Right lobe of liver (tissue), 6 donors: ENCODE measurements at places on chromosomes 7 and 10. TPM values are rescaled to one million over a fixed set of nuclear protein-coding genes. Genes with fewer than 3 reads are reported as not detected.

GRCh38 chr7:150380463-150380862 is 1.3 kb downstream of the ZNF775 start:
- no peaks in the 10 kb centered on the region for H3K36me3 ChIP-seq
- no peaks in the 10 kb centered on the region for H3K4me1 ChIP-seq
- H3K27ac ChIP-seq, result no peak overlapping the region
- no peak for DNase-seq

Gene FAM25C
- total RNA-seq, result 0.84 TPM

Gene SPACDR
- not detected for total RNA-seq

DNA sequence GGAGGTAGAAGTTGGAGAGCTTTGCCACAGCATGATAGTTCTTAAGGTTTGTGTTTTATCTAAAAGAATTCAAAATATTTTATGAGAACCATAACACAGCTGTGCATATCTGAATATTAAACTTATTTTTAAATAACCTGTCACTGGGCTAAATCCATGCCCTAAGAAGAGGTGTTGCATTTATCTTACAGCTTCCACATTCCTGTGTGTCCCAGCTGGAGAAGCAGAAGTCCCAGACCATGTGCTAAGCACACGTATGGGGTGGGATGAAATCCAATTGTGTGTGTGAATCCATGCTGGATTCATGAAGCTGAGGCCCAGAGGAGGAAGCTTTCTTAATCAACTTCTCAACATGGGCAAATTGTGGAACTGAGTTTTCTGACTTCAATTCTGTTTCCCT is 121.5 kb downstream of the PKD1L1 start:
- no peaks in the 10 kb centered on the region for H3K27me3 ChIP-seq
- no peak overlapping the region for H3K4me3 ChIP-seq
- no peak overlapping the region for H3K27ac ChIP-seq
- H3K4me1 ChIP-seq, result no peaks in the 10 kb centered on the region

DNA sequence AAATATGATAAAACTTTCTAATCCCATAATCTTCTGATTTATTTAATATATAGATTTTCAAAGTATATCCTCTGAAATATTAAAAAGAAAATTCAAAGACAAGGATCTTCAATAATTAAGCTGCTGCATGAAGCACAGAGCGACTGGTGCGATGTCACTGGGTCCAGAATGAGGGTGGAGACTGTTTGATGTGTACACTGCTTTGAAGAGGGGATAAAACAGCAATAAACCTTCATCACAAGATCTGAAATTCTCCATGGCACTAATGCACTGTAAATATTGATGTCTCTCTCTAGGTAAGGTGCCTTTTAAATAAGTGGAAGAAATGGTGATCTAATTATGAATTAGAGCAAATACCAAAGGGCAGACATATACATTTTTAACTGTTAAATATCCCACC is 337.8 kb downstream of the PARD3 start:
- no peaks in the 10 kb centered on the region for H3K27me3 ChIP-seq
- no peak overlapping the region for H3K4me3 ChIP-seq
- H3K36me3 ChIP-seq, result no peaks in the 10 kb centered on the region
- no peaks in the 10 kb centered on the region for H3K4me1 ChIP-seq
- H3K27ac ChIP-seq, result no peak overlapping the region

- no peaks in the 10 kb centered on the region for H3K27me3 ChIP-seq
- H3K4me3 ChIP-seq, result no peak overlapping the region
- no peaks in the 10 kb centered on the region for H3K4me1 ChIP-seq
- H3K36me3 ChIP-seq, result no peaks in the 10 kb centered on the region
- H3K27ac ChIP-seq, result no peak overlapping the region
- no peak for DNase-seq
Measured at GRCh38 chr7:4830176-4830575, 31.7 kb downstream of the PAPOLB start.

- no peak for DNase-seq
- H3K27me3 ChIP-seq, result no peaks in the 10 kb centered on the region
- H3K36me3 ChIP-seq, result no peaks in the 10 kb centered on the region
- no peaks in the 10 kb centered on the region for H3K4me1 ChIP-seq
- H3K4me3 ChIP-seq, result no peak overlapping the region
Measured at GRCh38 chr7:29609162-29610037, 45.8 kb downstream of the PRR15 start.

DNA sequence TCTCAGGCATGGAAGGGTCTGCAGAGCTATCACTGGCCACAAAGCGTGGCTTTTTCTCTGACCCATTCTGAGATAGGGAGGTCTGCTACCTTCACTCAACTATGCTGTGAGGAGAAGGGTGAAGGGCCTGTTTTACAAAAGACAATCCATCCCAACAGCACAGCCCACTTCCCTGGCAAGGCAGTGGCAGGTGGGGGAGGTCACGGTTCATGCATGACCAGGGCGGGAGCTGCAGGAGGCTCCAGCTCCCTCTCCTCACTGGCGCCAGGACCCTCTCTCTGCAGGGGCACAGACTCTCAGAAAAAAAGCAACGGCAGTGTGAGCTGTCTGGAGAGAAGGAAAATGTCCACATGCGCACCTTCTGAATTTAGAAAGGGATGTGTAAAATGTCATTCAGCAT is 28.5 kb downstream of the GRB10 start:
- H3K27me3 ChIP-seq, result no peaks in the 10 kb centered on the region
- H3K4me1 ChIP-seq, result peaks cover 38% of the 10 kb centered on the region
- H3K36me3 ChIP-seq, result peaks cover 2% of the 10 kb centered on the region
- no peak for DNase-seq

Gene GSTO2
- total RNA-seq, result 3.1 TPM

DNA sequence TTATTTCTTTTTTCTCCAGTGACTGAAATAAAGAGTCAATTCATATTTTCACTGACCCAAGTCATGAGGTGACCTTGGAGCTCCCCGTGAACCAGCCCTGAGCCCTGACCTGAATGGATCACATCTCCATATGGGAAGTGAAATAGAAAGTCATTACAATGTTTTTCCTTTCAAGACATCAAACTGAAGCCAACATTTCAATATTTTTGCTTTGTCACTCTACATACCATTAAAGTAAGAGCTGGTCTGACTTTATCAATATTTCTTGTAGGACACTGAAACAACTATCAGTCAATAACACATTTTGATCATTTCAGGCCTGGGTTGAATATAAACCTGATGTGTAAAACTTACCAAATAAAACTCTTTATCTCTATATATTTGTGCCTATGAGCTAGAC is 249.8 kb upstream of the PHF14 start:
- H3K4me3 ChIP-seq, result no peak overlapping the region
- H3K27ac ChIP-seq, result no peak overlapping the region
- H3K36me3 ChIP-seq, result no peaks in the 10 kb centered on the region
- DNase-seq, result no peak
- H3K4me1 ChIP-seq, result no peaks in the 10 kb centered on the region
- no peaks in the 10 kb centered on the region for H3K27me3 ChIP-seq

- no peak overlapping the region for H3K27ac ChIP-seq
- H3K4me1 ChIP-seq, result no peaks in the 10 kb centered on the region
- H3K27me3 ChIP-seq, result no peaks in the 10 kb centered on the region
- no peak overlapping the region for H3K4me3 ChIP-seq
- no peak for DNase-seq
Measured at GRCh38 chr10:101920546-101920945, 76.9 kb upstream of the KCNIP2 start.

GRCh38 chr7:130890176-130891020 is 156.4 kb upstream of the KLF14 start:
- H3K27ac ChIP-seq, result no peak overlapping the region
- no peaks in the 10 kb centered on the region for H3K27me3 ChIP-seq
- H3K4me1 ChIP-seq, result peaks cover 71% of the 10 kb centered on the region
- DNase-seq, result no peak
- H3K4me3 ChIP-seq, result no peak overlapping the region

DNA sequence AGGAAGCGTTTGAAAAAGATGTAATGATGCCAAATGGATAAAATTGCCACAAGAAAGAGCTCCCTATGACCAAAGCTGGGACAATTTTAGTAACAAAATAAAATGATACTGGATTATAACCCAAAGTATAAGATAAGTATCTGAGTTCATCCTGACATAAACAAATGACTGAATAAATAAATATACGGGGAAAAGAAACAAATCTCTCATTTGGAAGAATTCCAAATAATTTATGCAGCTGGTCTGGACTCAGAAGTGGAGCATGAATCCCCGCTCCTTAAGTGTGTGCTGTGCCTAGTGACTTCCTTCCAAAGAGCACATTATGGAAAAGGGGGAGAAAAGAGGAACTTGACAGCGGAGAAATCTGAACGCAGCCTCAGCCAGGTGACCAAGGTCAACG is 186.2 kb downstream of the RAMP3 start:
- DNase-seq, result no peak
- H3K4me3 ChIP-seq, result no peak overlapping the region
- no peak overlapping the region for H3K27ac ChIP-seq
- no peaks in the 10 kb centered on the region for H3K4me1 ChIP-seq
- no peaks in the 10 kb centered on the region for H3K36me3 ChIP-seq

DNA sequence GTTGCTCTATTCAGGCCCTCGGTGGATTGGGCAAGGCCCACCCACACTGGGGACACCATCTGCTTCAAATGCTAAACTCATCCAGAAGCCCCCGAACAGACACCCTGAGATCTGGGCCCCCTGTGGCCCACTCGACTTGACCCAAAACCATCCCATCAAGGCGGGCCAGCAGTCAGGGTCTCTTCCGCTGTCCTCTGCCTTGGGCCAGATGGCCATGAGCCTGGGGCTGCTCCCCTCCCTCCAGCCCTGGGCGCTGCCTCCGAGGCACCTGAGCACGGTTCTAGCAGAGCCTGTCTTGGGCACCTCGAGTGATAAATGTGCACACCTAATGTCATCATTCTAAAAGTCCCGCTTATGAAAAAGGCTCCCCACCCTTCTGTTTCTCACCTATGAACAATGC is 449.4 kb downstream of the TCERG1L start:
- DNase-seq, result peak; percentile 27
- H3K4me1 ChIP-seq, result no peaks in the 10 kb centered on the region
- no peaks in the 10 kb centered on the region for H3K27me3 ChIP-seq

- no peaks in the 10 kb centered on the region for H3K36me3 ChIP-seq
- no peak overlapping the region for H3K27ac ChIP-seq
- no peak overlapping the region for H3K4me3 ChIP-seq
- no peaks in the 10 kb centered on the region for H3K4me1 ChIP-seq
- DNase-seq, result no peak
Measured at GRCh38 chr10:21981118-21981517, 22.4 kb downstream of the DNAJC1 start.

- DNase-seq, result no peak
- no peak overlapping the region for H3K27ac ChIP-seq
- no peaks in the 10 kb centered on the region for H3K27me3 ChIP-seq
Measured at GRCh38 chr7:759569-759968, 32.5 kb upstream of the PRKAR1B start.

GRCh38 chr7:111756687-111757178 is 194.4 kb upstream of the IMMP2L start:
- DNase-seq, result no peak
- no peaks in the 10 kb centered on the region for H3K36me3 ChIP-seq
- H3K27me3 ChIP-seq, result no peaks in the 10 kb centered on the region
- no peak overlapping the region for H3K4me3 ChIP-seq
- H3K27ac ChIP-seq, result no peak overlapping the region
- H3K4me1 ChIP-seq, result peaks cover 10% of the 10 kb centered on the region

DNA sequence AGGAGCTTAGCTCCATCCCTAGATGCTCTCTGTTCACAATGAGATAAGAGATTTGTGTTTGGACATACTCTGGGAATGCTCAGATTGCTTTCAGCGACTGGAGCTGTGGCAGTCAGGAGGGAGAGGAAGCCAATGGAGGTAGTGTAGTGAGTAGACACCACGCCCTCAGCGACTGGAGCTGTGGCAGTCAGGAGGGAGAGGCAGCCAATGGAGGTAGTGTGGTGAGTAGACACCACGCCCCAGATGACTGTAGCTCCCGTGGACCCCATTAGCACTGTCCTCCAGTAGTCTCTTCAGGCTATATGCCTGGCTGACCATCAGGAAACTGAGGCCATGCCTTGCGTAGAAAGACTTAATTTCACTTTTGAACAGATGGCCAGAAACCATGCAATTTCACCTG is 1033.8 kb downstream of the NRG3 start:
- no peaks in the 10 kb centered on the region for H3K4me1 ChIP-seq
- no peak overlapping the region for H3K27ac ChIP-seq
- H3K27me3 ChIP-seq, result no peaks in the 10 kb centered on the region
- H3K36me3 ChIP-seq, result no peaks in the 10 kb centered on the region
- DNase-seq, result no peak
- no peak overlapping the region for H3K4me3 ChIP-seq

- no peaks in the 10 kb centered on the region for H3K27me3 ChIP-seq
- no peaks in the 10 kb centered on the region for H3K4me1 ChIP-seq
- H3K27ac ChIP-seq, result no peak overlapping the region
- no peaks in the 10 kb centered on the region for H3K36me3 ChIP-seq
Measured at GRCh38 chr10:22156750-22157149, 61.1 kb downstream of the EBLN1 start.
